NCI-H1417 treated with DMSO at 0.1 percent for 48 hours (cell line): ENCODE measurements at places on chromosomes 5 and 9.

DNA sequence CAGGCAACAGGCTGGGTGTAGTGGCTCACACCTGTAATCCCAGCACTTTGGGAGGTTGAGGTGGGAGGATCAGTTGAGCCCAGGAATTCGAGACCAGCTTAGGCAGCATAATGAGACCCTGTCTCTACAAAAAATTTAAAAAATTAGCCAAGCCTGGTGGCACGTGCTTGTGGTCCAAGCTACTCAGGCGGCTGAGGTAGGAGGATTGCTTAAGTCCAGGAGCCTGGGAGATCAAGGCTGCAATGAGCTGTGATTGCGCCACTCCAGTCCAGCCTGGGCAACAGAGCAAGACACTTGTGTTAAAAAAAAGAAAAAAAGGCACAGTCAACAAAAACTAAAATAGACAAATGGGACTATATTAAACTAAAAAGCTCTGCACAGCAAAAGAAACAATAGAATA lies 29.3 kb downstream of the ATP6V0E1 start:
- no peak for DNase-seq

- no peak for DNase-seq
Observed at GRCh38 chr9:27387722-27388121, 90.8 kb upstream of the EQTN start.

DNA sequence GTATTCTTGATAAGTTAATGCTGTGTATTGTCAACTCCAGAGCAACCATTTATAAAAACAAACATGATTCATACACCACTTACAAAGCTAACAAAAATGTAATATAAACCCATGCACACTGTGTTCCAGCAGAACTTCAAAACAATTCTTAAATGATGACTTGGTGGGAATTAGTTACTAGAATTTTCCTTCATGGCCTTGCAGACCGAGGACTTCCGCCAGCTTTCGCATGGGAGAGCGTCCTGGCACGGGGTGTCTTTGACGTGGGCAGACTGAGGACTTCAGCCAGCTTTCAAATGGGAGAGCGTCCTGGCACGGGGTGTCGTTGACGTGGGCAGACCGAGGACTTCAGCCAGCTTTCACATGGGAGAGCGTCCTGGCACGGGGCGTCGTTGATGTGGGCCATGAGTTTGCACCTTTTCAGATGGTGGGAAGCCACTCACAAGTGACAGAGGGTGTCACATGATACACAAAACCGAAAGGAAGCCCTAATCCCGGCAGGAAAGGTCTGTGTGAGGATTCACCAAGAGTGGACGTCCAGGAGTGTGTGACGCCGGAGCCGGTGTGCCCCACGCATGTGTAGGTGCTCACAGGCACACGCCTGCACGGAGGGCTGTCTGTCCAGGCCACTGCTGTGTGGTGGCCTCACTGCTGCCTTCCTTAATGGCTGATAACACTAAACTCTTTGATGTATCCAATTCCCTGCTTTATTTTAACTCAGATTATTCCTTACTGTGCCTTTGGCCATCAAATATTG lies 211.3 kb upstream of the IRX4 start:
- DNase-seq: no peak

GRCh38 chr5:15266841-15267240 lies 233.1 kb upstream of the FBXL7 start:
- DNase-seq: no peak

DNA sequence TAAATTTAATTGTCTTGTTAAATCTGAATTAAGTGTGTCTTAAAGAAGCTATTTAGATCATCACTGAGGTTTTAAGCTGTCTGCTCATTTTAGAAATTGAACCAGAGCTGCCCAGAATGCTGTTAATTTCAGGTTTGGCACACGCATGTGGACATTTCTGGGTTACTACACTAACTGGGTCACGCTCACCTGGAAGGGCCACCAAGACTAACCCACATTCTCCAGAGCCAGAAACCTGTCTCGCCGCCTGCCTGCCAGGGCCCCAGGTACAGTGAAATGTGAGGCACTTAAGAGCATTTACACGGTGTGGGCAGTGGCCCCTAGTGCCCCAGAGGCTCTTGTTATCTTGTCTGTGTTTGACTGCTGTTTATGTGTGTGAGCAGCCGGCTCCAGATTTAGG lies 46.6 kb downstream of the ATP10B start:
- no peak for DNase-seq

DNA sequence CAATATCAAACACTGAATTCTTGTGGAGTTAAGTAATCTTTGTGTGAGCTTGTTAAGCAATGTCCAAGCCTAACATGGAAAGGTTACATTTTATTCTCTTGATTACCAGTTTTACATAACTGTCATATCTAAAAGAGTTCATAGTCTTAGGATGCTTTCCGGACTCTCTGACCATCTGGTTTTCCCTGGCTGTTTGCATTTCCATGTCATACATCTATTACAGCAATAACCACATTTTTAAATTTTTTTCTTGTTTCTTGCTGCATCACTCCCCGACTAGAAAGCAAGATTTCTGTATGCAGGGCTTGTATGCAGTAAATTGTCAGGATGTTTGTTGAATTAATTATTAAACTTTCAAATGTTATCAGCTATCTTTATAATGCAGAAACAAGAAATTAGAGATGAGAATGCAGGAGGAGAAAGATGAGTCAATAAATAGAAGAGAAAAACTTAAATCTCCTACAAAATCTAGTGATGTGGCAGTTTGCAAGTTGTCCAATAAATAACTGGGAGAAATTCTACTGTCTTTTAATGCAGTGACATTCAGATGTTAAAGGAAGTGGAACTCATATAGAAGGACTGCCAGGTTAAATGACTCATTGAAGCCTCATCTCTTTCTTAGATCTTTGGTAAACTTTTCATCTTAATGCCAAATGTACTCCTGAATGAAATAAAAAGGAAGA lies 179.6 kb upstream of the SGCD start:
- no peak for DNase-seq

GRCh38 chr5:179146277-179146676 lies 86.1 kb downstream of the ZNF354C start:
- no peak for DNase-seq

- DNase-seq: no peak
Observed at GRCh38 chr9:28671000-28671399, 1097.7 kb upstream of the C9orf72 start.

- DNase-seq: no peak
Observed at GRCh38 chr9:137192859-137193258, 4.4 kb downstream of the SSNA1 start.
